Left renal cortex interstitium (tissue), 4 donors: ENCODE measurements at places on chromosomes 3 and 15. TPM values are rescaled to one million over a fixed set of nuclear protein-coding genes. Genes with fewer than 3 reads are reported as not detected.

DNA sequence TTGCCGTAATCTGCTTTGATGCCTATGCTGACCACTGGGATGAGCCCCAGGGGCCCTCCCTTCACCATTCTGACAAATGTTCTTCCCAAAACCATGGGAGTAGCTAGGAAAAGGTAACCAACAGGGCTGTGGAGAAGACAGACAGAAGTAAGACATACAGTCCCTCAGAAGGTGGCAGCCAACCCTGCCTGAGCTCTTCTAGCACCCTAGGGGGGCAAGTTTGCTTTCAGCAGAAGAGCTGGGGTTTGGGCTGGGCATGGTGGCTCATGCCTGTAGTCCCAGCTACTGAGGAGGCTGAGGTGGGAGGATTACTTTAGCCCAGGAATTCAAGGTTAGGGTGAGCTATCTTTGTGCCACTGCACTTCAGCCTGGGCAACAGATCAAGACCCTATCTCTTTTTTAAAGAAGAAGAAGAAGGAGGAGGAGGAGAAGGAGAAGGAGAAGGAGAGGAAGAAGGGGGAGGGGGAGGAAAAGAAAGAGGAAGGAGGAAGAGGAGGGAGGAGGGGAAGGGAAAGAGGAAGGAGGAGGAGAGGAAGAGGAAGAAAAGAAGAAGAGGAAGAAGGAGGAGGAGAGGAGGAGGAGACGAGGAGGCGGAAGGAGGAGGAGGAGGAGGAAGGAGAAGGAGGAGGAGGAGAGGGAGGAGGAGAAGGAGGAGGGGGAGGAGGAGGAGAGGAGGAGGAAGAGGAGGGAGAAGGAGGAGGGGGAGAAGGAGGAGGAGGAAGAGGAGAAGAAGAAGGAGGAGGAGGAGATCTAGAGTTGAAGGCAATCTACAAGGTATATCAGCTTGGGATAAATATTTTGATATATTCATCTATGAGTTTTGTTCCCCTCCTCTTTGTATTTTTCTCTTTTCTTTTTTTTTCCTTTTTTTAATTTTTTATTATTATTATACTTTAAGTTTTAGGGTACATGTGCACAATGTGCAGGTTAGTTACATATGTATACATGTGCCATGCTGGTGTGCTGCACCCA, 44.9 kb upstream of the ABHD2 start:
- no peak for DNase-seq

DNA sequence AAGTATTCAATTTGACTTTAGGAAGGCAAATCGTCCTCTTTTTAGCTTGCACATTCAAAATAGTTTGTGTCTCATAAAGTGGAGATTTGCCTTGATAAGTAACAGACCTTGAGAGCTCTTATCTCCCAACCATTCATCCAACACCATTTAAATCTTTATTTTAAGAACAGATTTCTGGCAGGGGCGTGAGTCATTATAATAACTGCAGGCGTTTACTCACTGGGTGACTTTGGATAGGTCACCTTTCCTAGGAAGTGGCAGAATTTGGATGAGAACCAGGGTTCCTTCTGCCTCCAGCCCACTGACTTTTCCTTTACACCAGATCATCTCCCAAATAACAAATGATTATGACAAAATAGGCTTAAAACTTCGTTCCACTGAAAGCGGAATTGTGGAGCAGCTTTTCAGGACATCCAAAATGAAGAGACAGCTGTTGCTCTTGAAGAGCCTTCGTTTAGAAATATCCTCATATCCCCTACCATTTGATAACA, 5.0 kb downstream of the LMCD1 start:
- no peak for DNase-seq

- DNase-seq: no peak
These were observed 247.0 kb downstream of the IL5RA start for GRCh38 chr3:2863127-2863526.

Gene TRPM1
- 0.14 TPM for polyA plus RNA-seq

Gene MAGEL2
- polyA plus RNA-seq: 4.8 TPM

DNA sequence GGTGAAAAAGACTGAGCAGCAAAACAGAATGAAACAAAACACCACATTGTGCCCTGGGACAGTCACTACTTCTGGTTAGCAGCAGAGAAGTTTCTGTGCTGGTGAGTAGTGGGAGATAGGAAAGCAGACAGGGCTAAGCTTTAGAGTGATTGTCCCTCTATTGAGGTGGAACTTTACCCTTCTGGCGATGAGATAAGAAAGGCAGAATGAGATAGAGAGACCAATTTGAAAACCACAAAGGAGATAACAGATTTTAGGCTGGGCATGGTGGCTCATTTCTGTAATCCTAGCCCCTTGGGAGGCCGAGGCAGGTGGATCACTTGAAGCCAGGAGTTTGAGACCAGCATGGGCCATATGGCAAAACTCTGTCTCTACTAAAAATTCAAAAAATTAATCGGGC, 208.5 kb downstream of the TBL1XR1 start:
- DNase-seq: no peak

DNA sequence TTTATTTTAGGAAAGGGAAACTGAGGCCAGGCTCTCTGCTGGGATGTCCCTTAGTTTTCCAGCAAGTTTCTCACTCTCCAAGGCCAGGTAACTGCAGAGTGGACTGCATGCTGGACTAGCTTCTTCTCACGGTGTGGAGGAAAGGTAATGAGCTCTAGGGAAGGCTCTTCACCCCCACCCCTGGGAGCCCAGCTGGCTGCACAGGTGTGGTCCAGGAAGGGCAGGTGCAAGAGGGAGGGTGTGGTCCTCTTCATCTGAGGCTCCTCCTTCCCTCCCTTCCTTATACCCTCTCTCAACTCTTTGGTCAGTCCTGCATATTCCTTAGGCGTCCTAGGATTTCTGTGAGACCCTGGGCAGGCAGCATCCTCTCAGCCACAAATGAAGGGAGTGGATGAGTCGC, 33.9 kb downstream of the RNU5B-1 start:
- no peak for DNase-seq

DNA sequence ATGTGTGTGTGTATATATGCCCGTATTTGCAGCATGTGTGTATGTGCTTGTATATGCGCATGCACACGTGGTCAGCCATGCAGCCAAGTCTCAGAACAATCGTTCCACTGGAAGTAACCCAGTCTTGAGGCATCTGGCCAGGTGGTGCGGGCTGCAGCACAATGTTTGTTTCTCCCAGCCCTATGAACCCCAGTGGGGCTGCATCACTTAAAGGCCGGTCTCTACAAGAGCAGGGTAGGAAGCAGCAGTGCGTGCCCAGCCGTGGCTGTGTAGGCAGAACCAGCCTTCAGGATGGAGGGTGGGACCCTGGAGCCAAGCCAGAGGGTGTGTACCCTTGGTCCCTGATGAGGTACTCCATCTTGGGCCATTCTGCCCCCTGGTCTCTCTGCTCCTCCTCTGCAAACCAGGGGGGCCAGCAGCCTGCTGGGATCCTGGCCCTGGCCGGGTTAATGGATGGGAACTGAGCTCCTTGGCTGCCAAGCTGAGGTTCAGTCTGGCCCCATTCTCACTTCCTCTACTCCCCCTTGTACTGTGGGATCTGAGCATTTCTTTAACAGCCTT, 11.8 kb downstream of the KLF13 start:
- DNase-seq: no peak

GRCh38 chr15:59298225-59298853, 74.3 kb downstream of the MYO1E start:
- no peak for DNase-seq

DNA sequence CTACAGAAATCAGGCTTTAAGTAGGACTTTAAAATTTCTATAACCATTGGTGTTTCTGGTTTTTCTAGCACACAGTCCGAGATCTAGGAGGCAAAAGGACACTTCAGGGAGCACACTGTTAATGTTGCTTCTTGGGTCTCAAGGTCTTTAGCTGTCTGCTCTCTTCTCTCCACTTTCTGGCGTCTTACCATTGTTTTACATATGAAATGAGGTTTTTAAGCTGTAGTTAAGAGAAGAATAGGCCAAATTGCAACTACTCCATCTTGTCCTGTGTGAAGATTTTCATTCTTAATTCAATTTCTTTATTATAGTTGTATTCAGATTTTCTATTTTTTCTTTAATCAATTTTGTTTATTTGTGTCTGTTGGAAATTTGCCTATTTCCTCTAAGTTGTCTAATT, 151.4 kb downstream of the WNT7A start:
- DNase-seq: no peak

DNA sequence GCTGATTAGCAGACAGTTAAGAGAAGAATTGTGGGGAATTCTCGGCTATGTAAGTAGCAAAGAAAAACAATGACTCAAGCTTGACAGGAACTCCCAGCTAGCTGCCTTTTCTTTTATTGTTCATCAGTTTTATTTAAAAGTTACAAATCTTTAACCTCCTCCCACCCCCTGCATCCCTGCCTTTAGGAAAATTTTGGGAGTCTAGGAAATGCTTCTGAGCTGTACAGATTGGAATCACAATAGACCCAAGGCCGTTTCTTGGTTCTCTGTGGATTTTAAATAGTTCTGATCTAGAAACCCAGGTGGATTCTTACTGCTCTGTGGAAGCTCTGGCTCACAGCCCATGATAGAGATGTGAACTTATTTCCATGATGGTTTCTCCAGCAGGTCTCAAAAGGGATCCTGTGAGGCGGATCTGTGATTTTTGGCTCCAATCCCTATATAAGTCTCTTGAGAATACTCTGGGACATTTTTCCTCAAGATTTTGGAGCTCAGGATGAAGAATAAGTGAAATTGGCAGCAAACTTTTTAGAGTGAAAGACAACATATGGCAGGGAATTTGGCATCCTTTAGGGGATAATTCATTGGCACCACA, 312.3 kb downstream of the EPHA3 start:
- DNase-seq: no peak

GRCh38 chr15:41494190-41494921, 682 bp downstream of the ITPKA start:
- no peak for DNase-seq

Gene PLA2G4E
- polyA plus RNA-seq: 0.03 TPM

DNA sequence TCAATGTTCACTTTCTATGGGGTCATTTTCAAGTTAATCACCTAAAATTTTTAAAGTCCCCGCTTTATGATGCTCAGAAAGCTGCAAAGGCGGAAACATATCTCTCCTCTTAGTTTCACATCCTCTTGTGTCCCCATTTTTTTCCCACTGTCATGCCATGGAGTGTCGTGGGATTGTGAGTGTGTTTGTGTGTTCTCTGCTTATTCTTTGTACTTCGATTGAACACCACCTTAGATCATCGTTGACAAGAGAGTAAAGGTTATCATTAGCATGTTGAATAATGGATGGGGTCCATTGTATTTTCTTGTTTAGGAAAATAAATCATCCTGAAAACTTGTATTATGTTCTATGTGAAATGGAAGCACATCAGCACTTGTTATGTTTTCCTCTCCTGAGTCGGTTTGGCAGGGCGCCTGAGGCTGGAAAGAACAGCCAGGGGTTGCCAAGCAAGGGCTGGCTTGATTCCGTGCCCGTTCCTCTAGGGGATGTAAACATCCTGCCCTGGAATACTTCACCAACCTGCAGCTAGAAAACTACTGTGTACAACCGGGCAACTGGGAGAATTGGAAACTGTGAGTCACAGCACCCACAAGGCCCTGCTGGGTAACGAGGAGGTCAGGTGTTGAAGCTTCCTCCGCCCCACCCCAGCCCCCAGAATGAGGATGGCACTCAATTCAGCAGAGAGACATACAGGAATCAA, 67.2 kb downstream of the EIF4E3 start:
- no peak for DNase-seq

- no peak for DNase-seq
These were observed 171.0 kb downstream of the TPRG1 start for GRCh38 chr3:189342811-189343210.

GRCh38 chr3:193800138-193801043, 207.4 kb downstream of the OPA1 start:
- DNase-seq: no peak

GRCh38 chr3:150727653-150728502, 24.2 kb upstream of the ERICH6 start:
- DNase-seq: no peak

DNA sequence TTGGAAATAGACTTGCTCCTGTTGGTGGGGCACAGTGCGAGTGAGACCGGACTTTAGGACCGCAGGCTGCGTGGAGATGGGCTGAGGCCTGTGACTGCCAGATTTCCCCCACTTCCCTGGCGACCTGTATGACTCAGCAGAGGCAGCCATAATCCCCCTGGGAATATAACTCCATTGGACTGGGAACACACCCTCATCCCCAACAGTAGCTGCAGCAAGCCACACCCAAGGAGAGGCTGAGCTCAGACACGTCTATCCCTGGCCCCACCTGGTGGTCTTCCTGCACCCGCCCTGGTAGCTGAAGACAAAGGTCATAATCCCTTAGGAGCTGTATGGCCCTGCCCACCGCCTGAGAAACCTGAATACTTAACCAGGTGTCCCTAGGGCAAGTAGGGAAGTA, 42.6 kb downstream of the DZIP1L start:
- no peak for DNase-seq

- DNase-seq: no peak
These were observed 593.3 kb downstream of the FOXP1 start for GRCh38 chr3:70990185-70990584.

GRCh38 chr3:60645801-60646200, 605.5 kb downstream of the FHIT start:
- no peak for DNase-seq

Gene LSMEM2
- 0.82 TPM for polyA plus RNA-seq

Gene CCDC13
- 3.5 TPM for polyA plus RNA-seq

DNA sequence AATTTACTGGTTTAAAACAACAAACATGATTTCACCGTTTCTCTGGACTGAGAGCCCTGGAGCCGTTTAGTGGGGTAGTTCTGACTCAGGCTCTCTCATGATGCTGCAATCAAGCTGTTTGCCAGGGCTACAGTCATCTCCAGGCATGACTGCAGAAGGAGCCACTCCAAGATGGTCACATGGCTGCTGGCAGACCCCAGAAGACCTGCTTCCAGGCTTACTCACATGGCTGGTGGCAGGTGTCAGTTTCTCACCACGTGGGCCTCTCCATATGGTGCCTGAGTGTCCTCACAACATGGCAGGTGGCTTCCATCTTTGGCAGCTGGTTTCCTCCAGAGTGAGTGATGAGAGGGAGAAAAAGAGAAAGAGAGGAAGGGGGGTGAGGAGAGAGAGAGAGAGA, 378.3 kb upstream of the RGMA start:
- no peak for DNase-seq

DNA sequence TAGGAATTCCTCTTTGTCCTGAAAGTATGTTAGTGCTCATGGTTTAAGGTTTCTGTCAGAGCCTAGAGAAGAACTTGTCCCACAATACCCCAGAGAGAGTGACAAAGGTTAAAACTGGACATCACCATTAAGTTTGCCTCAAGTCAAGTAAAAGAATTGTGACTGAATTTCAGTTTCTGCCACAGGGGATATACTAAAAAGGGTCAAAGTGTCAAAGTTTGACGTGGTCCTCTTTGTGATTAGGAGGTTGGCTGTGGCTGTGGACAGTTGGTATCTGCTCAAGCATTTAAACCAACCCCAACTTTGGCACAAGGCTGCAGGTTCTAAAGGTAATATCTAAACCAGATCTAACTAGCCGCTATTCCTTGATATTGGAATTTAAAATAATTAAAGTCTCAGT, 26.1 kb downstream of the FMN1 start:
- no peak for DNase-seq

Gene ZNF620
- 10.1 TPM for polyA plus RNA-seq

GRCh38 chr15:35260941-35261340, 175.8 kb upstream of the NANOGP8 start:
- DNase-seq: no peak
